ENCODE measurements at places on chromosomes 11 and 22. TPM values are rescaled to one million over a fixed set of nuclear protein-coding genes. Genes with fewer than 3 reads are reported as not detected.

LRRC56 gene
- total RNA-seq: 0.94 TPM

CTTN gene
- total RNA-seq: 16.5 TPM

TOM1 gene
- total RNA-seq: 190 TPM

APOL1 gene
- total RNA-seq: 2.7 TPM

All from mononuclear cell (primary cell).